ENCODE measurements at places on chromosomes 13 and 19.

GRCh38 chr13:106752584-106753170 lies 184.7 kb upstream of the ARGLU1 start:
- DNase-seq, result no peak

DNA sequence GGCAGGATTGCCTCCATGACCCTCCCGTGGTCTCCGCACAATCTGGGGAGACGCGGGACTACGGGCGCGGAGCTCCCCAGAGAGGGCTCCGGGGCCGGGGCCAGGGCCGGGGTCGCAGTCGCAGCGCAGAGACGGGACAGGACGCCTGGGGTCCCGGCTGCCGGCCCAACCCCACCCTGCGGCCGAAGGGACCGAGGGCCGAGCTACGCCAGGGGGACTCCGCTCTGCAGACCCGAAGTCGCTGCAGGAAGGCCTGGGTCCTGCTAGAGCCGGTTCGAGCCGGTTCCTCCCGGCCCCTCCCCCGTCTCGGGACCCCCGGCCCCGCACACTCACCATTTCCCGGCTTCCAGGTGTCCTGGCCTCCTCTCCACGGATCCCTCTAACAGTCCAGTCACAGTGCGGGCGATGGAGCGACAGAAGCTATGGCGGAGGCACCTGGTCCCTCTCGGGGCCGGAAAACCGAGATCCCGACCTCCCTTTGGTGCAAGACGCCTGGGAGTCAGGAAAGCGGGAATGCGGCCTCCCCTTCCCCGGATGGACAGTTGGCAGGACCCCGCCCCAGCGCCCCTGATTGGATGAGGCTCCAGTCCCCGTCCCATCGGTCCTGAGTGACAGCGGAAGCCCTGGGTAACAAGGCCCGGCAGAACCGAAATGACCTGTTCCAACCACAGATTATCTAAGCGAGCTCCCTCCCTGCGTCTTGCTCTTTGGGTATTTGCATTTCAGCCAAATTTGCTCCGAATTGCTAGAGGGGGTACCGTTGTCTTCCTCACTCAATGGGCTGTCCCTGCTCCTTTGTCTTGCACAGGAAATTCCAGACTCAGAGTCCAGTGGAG lies at the start of gene ZNF625:
Gene ZNF625, minus strand, starts transcription at position 512 of the 836 bp plus-strand sequence. Its CDS starts 176 bp downstream, at position 336.
- peak; percentile 7 for DNase-seq

- peak; percentile 66 for DNase-seq
Measured at GRCh38 chr19:16888629-16889365, at the start of gene F2RL3. TSS of gene F2RL3 (plus strand) at chr19:16888999. CDS start at chr19:16889190, 191 bp downstream.

- no peak for DNase-seq
Measured at GRCh38 chr13:98783856-98784478, 31.5 kb upstream of the SLC15A1 start.

DNA sequence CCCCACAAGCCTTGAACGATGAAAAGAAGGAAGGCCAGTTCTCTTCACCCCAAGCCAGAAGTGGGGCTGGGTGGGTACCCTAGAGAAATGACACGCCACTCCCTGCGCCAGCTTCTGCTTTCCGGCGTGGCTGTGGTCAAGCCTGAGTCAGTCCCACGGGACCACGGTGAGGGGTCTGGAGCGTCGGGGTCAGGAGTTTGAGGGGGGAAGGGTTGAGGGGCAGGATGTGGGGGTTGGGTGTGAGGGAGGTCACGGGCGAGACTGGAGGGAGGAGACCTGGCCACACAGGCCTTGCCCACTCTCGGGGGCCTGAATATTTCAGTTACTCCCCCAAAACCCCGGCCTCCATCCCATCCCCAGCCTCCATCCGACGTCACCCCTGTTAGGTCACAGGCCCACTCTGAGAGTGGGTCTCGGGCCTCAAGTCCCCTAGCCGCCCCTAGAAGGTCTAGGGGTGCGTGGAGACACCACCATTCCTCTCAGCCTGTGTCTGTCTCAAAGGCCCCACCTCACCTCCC lies 500 bp upstream of the IFI30 start:
- peak; percentile 35 for DNase-seq

- DNase-seq, result no peak
Measured at GRCh38 chr19:40576151-40576584, 505 bp upstream of the SHKBP1 start.

GRCh38 chr13:77975358-77976042 lies 56.9 kb upstream of the EDNRB start:
- DNase-seq, result no peak

DNA sequence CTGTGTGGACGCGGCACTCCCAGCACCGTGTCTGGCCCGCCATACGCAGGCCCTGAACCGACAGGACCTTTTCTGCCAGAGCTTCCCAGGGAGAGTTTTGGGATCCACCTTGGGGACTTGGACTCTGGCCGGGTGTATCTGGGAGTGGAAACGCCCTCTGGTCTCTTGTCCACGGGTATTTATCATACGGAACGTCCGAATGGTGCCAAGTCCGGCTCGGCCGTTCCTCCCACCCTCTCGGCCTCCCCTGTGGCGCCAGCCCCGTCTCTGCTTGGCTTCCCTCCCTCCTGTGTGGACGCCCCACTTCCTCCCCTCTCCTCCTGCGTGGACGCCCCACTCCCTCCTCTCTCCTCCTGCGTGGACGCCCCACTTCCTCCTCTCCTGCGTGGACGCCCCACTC lies 12.1 kb downstream of the HCN2 start:
- no peak for DNase-seq

DNA sequence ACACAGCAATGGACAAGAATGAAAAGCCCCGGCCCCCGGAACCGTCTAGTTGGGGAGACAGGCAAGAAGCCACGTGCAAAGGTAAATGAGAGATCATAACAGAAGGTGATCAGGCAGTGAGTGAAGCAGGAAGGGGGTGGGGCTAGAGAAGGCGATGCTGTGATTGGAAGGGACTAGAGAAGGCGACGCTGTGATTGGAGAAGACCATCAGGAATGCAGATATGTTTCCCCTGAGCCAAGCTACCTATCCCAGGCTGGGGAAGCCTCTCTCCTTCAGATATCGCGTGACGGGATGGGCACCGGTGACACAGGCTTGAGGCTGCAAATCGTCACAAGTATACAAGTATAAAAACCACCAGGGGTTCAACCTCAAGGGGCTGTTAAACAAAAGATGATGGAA lies 21.8 kb downstream of the DCAF15 start:
- no peak for DNase-seq

GRCh38 chr13:41765813-41766212 lies 195.1 kb downstream of the VWA8 start:
- DNase-seq, result no peak

DNA sequence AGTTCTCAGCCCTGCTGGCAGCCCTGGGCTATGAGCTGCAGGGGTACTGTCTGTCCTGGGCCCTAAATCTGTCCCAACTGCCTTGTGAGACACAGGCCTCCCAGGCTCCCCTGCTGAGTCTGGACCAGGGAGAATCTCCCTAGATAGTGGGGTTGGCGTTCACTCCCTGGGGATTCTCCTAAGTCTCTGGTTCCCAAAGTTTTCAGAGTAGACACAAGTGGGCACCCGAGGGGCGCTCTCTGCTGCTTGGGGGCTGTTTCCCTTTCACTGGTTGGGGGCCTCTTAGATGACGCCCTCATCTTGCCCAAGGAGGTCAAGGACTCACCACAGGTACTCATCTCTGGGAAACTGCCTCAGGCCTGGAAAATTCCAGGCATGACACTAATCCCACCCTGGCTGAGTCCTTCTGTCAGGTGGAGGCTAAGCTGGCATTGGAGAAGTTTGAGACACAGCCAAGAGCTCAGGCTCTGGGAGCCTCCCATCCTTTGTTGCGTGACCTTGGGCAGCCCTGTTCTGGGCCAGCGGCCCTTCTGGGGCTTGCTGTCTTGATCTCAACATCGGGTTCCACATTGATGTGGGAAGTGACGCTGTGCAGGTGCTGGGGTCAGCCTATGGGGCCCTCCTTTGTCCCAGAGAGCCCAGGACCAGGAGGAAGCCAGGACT lies 3.9 kb downstream of the RPL18A start:
- no peak for DNase-seq

DNA sequence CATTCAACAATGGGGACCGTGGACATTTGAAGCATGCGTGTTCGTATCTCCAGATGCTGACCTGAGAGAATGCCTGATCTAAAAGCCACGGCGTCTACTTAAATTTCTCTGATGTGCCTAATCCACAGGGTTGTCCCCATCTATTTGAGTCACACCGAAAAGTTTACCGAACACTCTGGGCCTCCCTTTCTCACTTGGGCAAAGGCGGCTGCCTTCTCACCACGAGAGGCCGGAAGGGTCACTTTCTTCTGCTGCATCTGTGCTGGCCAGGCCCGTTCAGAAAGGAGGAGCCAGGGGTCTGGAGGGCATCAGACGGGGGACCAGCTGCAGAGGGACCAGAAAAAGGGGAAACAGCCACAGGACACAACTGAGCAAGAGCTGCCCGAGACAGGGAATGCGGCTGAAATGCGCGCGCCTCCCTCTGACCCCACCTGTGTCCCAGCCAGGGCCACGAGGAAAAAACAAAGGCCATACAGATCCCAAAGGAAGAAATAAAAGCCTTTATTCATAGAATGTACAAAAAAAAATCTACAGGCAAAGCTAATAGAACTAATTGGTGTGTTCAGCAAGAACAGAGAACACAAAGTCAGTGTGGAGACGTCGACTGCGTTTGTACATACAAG lies 71.3 kb upstream of the C13orf46 start:
- DNase-seq, result no peak

- DNase-seq, result no peak
Measured at GRCh38 chr13:70708775-70709174, 600.5 kb upstream of the KLHL1 start.

DNA sequence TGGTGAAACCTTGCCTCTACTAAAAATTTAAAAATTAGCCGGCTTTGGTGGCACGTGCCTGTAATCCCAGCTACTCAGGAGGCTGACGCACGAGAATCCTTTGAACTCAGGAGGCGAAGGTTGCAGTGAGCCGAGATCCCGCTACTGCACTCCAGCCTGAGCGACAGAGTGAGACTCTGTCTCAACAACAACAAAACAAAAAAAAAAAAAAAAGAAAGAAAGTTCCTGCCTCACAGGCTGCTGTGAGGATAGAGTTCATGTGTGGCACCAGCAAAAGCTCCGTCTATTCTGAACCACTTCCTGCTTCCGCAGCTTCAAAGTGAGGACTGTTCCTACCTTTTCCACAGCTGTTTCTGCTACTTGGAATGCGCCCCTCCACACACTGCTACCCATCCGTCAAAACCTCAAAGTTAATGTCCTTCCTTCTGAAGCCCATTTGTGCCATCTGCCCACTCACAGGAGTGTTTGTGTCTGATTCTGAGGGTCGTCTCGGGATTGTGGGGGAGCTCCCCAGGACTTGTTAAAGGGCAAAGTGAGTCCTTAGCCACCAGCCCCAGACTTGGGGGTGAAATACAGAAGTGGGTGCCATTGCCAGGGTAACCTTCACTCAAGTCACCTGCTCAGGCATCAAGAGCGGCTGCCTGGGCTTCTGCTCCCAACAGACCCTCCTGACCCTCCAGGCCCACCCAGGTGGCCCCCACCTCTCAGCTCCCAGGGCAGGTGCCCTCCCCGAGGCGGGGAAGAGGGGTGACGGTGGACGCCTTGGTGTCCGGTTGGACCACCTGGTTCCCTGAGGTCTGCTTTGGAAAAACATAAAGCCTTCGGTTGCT lies 2.9 kb downstream of the MFSD12 start:
- no peak for DNase-seq

DNA sequence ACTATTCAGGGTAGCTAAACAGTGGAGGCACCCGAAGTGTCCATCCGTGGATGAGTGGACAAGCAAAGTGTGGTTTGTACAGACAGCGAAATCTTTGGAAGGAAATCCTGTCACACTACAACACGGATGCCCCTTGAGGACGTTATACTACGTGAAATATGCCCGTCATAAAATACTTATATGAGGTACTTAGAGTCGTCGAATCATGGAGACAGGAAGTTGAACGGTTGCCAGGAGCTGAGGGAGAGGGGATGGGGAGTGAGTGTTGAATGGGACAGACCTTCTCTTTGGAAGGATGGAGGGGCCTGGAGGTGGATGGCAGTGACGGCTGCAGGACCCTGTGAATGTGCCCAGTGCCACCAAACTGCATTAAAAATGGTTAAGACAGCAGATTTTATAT lies 11.6 kb downstream of the ATP4B start:
- no peak for DNase-seq

- no peak for DNase-seq
Measured at GRCh38 chr19:362683-363082, 18.1 kb upstream of the MIER2 start.

DNA sequence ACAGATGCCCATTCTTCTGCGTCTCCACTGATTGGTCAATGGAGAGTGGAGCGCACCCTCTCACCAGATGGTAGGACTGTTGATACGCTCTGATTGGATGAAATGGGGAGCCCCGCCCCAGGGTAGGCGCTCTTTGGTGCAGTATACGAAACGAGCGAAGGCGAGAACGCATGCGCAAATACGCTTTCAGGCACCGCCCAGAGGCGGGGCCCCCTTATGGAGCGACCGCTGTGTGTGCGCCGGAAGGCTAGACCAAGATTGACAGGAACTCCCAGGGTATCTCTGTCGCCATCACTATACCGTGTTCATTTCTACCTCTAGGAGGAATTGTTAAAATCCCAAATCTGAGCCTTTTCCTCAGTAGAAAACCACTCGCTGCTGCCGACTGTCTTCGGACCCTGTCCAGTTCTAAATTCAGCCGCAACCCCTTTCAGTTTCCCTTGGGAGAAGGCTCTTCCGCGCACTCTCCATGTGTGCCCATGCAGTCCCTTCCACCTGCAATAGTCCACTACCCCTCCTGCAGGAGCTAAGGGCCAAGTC lies 720 bp upstream of the HNRNPL start:
- DNase-seq, result no peak

DNA sequence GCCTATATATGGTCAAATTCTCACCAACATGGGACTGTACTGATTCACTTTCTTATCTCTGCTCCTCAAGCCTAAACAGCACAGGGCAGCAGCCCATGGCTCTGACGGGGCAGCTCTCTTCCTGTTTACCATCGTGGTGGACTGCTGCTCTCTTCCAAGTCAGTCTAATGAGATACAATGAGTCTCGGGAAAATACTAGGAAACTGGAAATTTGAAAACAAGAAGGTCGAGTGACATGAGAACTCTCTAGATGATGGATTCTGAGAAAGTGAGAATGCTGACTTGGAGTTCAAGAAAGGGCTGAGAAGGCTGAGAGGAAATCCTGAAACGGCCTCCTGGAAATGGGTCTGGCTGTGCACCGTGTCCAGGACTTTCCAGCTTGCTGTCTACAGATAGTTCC lies 122.8 kb upstream of the ARGLU1 start:
- no peak for DNase-seq

DNA sequence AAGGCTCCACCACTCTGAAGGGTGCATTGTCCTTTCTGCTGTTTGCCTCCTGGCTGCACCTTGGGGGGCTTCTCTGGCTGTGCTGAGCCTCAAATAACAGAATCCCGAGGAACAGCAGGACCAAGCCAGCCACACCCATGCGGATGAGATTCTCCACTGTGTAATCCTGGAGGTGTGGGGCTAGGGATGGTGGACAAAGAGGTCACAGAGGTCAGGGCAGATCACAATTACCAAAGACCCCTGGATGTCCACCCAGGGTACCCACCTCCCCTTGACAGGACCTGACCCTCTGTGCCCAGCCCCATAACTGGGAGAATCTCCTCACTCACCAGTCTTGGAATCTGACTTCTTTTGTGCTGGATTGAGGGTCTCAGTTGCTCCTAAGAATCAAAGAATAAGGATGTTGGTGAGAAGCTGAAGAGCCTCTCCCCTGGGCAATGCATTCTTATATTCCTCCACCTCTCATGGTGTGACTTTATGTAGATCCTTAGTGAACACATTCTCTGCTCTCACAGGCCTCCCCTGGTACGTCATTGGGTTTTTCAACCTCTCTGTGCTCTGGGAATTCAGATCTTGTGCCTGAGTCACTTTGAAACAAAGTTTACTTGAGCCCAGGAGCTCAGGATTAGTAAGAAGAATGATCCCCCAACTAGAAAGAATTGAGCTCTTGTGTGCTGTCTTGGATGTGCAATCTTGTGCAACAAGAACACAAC lies 5.2 kb downstream of the LILRA4 start:
- DNase-seq, result no peak

Data from GF-D8 (cell line).